ENCODE measurements at places on chromosomes 16 and 17. TPM values are rescaled to one million over a fixed set of nuclear protein-coding genes. Genes with fewer than 3 reads are reported as not detected.

SCGB1C2 gene
- not detected for total RNA-seq

CCDC200 gene
- not detected for total RNA-seq

TRIM16 gene
- total RNA-seq = 129 TPM

GRCh38 chr16:14635395-14636165 is 2.8 kb downstream of the BFAR start:
- H3K4me3 ChIP-seq = no peak overlapping the region
- no peak for DNase-seq
- H3K4me1 ChIP-seq = peaks cover 34% of the 10 kb centered on the region
- no peaks in the 10 kb centered on the region for H3K36me3 ChIP-seq
- peak overlapping the region; percentile 60 for H3K27ac ChIP-seq

- no peaks in the 10 kb centered on the region for H3K36me3 ChIP-seq
- no peak for DNase-seq
- no peak overlapping the region for H3K4me3 ChIP-seq
- no peak overlapping the region for H3K27ac ChIP-seq
- no peaks in the 10 kb centered on the region for H3K27me3 ChIP-seq
- H3K4me1 ChIP-seq = peaks cover 6% of the 10 kb centered on the region
Observed at GRCh38 chr16:830107-830870, 29.8 kb upstream of the GNG13 start.

GRCh38 chr17:55368706-55369105 is 52.9 kb downstream of the MMD start:
- no peaks in the 10 kb centered on the region for H3K27me3 ChIP-seq
- no peak for DNase-seq

- H3K4me3 ChIP-seq = no peak overlapping the region
- H3K36me3 ChIP-seq = no peaks in the 10 kb centered on the region
- H3K27me3 ChIP-seq = peaks cover 43% of the 10 kb centered on the region
- H3K27ac ChIP-seq = no peak overlapping the region
- no peak for DNase-seq
Observed at GRCh38 chr16:86630471-86630870, 52.1 kb downstream of the FOXL1 start.

DNA sequence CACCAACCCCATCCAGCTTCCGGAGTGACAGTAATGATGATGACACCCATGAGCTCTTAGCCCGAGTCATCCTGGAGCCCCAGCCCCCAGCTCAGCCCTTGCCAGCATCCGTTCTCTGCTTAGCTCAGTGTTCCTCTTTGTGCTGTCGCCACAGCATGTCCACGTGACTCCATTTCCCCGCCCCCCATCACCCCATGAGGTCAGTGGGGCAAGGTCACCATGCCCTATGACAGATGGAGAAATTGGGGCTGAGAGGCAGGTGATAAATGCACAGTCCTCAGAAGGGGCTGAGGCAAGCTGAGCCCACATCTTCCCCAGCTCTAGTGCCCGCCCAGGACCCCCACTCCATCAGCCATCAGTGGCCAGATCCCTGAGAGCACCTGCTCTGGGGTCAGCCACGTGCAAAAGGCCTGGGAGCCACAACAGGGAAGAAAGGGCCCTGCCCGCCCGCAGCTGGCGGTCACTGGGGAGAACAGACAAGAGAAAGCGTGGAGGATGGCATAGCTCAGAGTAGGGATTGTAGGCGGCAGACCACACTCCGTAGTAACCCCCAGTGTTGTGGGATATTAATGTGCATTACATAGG is 17.1 kb downstream of the ITGB4 start:
- no peak overlapping the region for H3K27ac ChIP-seq
- H3K27me3 ChIP-seq = no peaks in the 10 kb centered on the region
- H3K4me1 ChIP-seq = no peaks in the 10 kb centered on the region
- DNase-seq = no peak
- H3K36me3 ChIP-seq = peaks cover 100% of the 10 kb centered on the region
- no peak overlapping the region for H3K4me3 ChIP-seq

DNA sequence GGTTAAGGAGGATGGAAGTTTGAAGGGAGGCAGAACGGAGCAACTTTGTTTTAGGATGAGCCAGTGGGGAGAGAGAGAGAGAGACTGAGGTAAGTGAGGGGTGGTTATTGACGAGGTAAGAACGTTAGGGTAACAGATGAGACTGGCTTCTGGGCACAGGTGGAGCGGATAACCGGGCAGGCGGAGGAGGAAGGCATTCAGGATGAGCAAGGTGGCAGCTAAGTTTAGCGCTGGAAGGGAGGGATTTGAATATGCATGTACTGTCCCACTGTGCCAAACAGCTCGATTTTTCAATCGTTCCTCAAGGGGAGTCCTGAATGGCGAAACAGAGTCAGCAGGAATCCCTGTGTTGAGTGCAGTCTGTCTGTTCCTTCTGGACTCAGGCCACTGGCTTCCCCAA is 35.8 kb downstream of the CACNG3 start:
- H3K27ac ChIP-seq = no peak overlapping the region
- no peaks in the 10 kb centered on the region for H3K36me3 ChIP-seq
- no peaks in the 10 kb centered on the region for H3K4me1 ChIP-seq
- peaks cover 35% of the 10 kb centered on the region for H3K27me3 ChIP-seq
- no peak for DNase-seq

- H3K4me1 ChIP-seq = peaks cover 9% of the 10 kb centered on the region
- no peak overlapping the region for H3K27ac ChIP-seq
- no peaks in the 10 kb centered on the region for H3K36me3 ChIP-seq
- no peak overlapping the region for H3K4me3 ChIP-seq
- no peaks in the 10 kb centered on the region for H3K27me3 ChIP-seq
Observed at GRCh38 chr16:78290395-78290794, 190.9 kb downstream of the WWOX start.

- H3K36me3 ChIP-seq = no peaks in the 10 kb centered on the region
- no peak for DNase-seq
- H3K27ac ChIP-seq = no peak overlapping the region
- H3K27me3 ChIP-seq = no peaks in the 10 kb centered on the region
- H3K4me3 ChIP-seq = no peak overlapping the region
- no peaks in the 10 kb centered on the region for H3K4me1 ChIP-seq
Observed at GRCh38 chr16:17769065-17769464, 298.3 kb upstream of the XYLT1 start.

DNA sequence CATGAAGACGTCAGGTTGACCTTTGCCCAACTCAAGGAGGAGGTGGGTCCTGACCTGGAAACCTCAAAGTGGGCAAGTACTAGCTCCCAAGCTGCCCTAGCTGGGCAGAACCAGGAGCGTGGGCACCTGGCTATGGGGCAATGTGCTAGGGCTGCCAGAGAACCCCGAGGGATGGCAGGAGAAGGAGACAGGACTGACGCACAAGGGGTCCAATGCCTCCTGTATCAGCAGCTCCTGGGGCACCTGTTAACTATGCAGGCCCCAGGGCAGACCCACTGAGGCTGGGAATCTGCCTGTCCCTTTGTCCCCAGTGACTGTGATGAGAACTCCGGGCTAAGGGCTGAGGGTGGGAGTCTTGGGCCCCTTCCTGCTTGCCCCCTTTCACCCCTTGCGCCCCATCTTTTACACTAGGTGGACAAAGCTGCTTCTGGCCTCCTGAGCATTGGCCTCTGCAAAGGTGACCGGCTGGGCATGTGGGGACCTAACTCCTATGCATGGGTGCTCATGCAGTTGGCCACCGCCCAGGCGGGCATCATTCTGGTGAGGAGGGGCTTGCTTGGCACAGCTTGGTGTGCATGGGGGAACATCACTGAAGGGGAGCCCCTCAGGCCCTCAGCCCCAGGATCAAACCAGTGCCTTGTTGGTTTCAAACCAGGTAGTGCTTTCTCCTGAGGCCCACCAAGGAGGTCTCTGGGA is 7.7 kb downstream of the CHAD start:
- no peaks in the 10 kb centered on the region for H3K36me3 ChIP-seq
- H3K27ac ChIP-seq = no peak overlapping the region
- H3K4me3 ChIP-seq = no peak overlapping the region
- no peak for DNase-seq
- H3K27me3 ChIP-seq = no peaks in the 10 kb centered on the region
- H3K4me1 ChIP-seq = peaks cover 20% of the 10 kb centered on the region

DNA sequence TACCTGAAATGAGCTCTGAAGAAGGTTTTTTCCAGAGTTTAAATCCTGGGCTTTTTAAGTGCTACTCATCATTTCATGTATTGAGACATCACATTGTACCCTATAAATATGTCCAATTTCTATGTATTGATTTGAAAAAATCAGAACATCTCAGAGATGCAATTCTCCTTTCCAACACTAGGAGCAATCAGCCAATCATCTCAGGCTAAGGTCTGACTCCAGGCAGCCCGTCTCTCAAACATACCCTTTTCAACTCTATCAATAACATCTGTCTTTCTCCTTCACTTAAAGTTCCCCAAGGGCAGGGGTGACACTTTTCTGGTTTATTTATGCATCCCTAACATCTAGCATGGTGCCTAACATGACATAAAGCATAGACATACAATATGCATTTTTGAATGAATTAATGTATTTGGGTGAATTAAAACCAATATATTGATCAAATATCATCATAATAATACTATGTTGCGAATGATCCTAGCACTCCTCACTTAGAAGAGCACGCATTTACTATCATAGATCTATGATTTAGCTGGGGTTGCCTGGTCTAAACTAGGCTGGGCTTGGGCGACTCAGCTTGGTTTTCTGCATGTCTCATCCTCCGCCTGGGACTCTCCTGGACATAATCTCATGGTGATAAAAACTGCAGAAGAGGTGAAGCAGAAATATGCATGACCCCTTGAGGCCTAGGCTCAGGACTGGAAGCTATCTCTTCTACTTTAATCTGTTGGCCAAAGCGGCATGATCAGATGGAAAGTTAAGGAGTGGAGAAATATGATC is 5.2 kb upstream of the CDH11 start:
- H3K27ac ChIP-seq = no peak overlapping the region
- H3K4me1 ChIP-seq = peaks cover 20% of the 10 kb centered on the region
- H3K4me3 ChIP-seq = no peak overlapping the region

DNA sequence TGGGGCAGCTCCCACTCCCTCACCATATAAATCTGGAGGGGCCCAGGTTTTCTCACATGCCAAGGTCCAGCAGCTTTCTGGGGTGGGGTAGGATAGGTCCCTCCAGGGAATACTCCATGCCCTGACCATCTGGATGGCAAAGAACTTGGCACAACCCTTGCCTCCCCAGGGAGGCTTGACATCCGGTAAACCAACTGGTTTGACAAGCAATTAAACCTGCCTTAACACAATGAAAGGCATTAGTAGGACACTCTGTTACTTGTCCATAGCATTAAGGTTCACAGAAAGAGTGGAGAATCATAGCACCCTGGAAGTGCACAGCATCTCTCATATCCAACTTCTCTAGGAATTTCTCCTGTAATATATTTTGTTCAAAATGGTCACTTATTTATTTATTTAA is 63.9 kb upstream of the MAF start:
- DNase-seq = no peak
- no peaks in the 10 kb centered on the region for H3K27me3 ChIP-seq
- H3K27ac ChIP-seq = peak overlapping the region; percentile 10
- H3K4me1 ChIP-seq = peaks cover 11% of the 10 kb centered on the region
- no peaks in the 10 kb centered on the region for H3K36me3 ChIP-seq
- H3K4me3 ChIP-seq = no peak overlapping the region

GRCh38 chr17:72950242-72950931 is 142.1 kb downstream of the SLC39A11 start:
- no peak overlapping the region for H3K27ac ChIP-seq
- H3K4me1 ChIP-seq = no peaks in the 10 kb centered on the region
- H3K27me3 ChIP-seq = no peaks in the 10 kb centered on the region

DNA sequence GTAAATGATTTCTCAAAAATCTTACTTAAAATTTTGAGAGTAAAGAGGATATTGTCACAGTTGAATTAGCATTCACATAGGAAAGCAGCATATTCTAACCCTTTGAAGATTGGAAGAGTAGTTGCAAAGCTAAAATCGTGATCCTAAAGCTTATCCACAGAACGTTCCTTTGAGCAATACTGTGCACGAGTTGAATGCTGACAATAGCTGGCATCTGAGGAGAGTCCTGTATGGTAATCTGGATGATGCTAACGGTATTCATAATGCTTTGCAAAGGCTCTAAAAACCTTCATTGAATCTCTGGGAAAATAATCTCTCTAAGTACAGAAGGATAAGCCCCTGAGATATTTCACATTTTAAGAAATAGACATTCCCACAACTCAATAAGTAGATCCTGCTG is 354.6 kb downstream of the CDH8 start:
- H3K27ac ChIP-seq = no peak overlapping the region
- no peak for DNase-seq
- no peak overlapping the region for H3K4me3 ChIP-seq
- no peaks in the 10 kb centered on the region for H3K4me1 ChIP-seq
- no peaks in the 10 kb centered on the region for H3K36me3 ChIP-seq

GRCh38 chr16:81875461-81875860 is 96.4 kb downstream of the PLCG2 start:
- no peaks in the 10 kb centered on the region for H3K27me3 ChIP-seq
- no peak for DNase-seq
- H3K4me1 ChIP-seq = peaks cover 2% of the 10 kb centered on the region
- no peaks in the 10 kb centered on the region for H3K36me3 ChIP-seq
- H3K4me3 ChIP-seq = no peak overlapping the region

DNA sequence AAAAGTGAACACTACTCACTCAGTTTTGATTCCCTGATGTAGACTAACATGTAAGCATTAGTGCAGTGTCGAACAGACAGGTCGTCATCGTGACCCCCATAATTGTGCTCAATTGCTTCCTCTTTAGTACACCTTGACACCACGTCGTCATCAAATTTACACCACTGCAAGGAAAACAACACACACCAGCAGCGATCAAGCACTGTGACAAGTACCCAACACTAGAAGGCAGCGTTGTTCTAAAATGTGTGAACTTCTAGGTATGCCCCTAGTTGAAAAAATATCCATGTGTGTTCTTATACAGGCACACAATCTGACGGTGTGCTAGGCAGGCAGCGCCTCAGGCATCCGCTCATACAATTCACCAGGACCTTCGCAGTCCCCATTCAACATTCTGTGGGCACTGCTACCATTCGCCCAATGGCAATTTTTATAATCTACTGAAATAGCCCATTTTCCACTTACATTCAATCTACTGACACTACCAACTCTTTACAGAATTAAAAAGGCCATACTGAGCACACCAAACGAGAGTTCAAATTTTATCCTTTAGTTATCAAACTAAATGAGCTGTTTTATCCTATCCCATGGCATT is 23.1 kb downstream of the LITAFD start:
- no peak for DNase-seq
- H3K4me1 ChIP-seq = peaks cover 17% of the 10 kb centered on the region
- no peaks in the 10 kb centered on the region for H3K27me3 ChIP-seq
- no peak overlapping the region for H3K27ac ChIP-seq
